Activated CD4-positive, alpha-beta T cell treated with anti-CD3 and anti-CD28 coated beads, Interleukin-2, Interleukin-6, amounts not matched to agents 100 ng/mL and 50 ng/mL, durations not matched to agents 16 hours and 8 hours (primary cell): ENCODE measurements at places on chromosomes 4 and X.
A peak's percentile ranks its signal among the peaks of the same experiment; 100 is the strongest.

GRCh38 chr4:78059524-78059889 is 2.4 kb downstream of the FRAS1 start:
- peak; percentile 34 for DNase-seq

GRCh38 chr4:32841217-32841616 is 2121.0 kb downstream of the PCDH7 start:
- DNase-seq = no peak

DNA sequence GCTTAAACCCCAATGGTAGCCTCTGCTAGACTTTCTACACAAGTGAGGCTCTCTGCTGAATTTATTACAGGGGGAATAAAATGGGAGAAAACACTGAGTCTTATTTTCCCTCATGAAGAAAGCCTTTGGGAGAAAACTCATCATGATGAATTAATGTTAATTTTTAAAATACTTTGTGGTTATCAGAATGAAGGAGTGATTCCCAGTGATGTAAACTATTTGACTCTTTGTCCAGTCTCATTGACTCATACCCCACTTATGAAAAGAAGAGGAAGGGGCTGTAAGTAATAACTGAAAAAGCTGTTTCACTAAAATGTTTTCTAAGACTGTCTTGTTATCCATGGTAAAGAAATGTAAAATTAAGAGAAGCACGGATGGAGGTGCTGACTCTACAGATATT is 208.8 kb downstream of the GRIA3 start:
- no peak for DNase-seq

- DNase-seq = peak; percentile 61
Measured at GRCh38 chr4:162163892-162164759, at the start of gene FSTL5. Gene FSTL5 (minus strand): TSS chr4:162164000. CDS start chr4:162111396, 52,604 bp downstream.

DNA sequence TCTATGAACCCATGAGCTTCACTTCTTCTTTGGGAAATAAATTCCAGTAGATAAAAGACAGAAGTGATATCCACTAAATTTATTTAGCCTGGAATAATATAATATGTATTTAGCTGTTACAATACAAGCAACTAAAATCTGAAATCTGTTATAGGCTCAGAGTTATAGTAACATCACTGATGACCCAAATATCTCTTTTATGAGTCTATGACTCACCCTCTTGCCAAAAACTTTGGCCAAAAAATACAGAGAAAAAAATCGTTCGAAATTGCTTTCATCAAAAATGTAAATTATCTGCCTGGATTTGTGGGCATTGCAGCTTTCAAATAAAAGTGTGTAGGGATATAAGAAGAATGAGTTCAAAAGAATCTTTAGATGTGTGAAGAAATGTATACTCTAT is 89.4 kb upstream of the DKK2 start:
- DNase-seq = no peak

- DNase-seq = no peak
Measured at GRCh38 chr4:37157476-37158167, 86.9 kb upstream of the NWD2 start.

GRCh38 chr4:182700362-182701160 is 216.6 kb downstream of the DCTD start:
- no peak for DNase-seq
